ENCODE measurements at places on chromosomes 7 and 10. TPM values are rescaled to one million over a fixed set of nuclear protein-coding genes. Genes with fewer than 3 reads are reported as not detected.
A peak's percentile ranks its signal among the peaks of the same experiment; 100 is the strongest.

DNA sequence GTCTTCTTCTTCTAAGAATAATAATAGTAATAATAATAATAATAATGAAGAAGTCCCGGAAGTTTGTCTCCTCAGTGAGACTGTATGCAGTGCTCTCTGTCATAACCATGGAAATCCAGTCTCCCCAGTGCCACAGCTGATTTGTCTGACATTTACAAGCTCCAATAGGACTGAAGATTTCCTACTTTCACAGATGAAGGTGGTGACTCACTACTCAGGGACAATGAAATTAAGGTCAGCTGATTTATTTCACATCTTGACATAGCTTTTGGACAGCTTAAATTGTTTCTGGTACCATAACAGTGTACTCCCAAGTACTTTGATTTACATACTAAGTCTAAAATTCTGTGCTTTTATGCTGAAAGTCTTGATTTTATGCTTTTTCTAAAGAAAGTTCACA is 6.9 kb downstream of the CELF2 start:
- no peaks in the 10 kb centered on the region for H3K27me3 ChIP-seq
- H3K36me3 ChIP-seq = no peaks in the 10 kb centered on the region
- H3K4me1 ChIP-seq = no peaks in the 10 kb centered on the region
- no peak for DNase-seq
- no peak overlapping the region for H3K27ac ChIP-seq

DNA sequence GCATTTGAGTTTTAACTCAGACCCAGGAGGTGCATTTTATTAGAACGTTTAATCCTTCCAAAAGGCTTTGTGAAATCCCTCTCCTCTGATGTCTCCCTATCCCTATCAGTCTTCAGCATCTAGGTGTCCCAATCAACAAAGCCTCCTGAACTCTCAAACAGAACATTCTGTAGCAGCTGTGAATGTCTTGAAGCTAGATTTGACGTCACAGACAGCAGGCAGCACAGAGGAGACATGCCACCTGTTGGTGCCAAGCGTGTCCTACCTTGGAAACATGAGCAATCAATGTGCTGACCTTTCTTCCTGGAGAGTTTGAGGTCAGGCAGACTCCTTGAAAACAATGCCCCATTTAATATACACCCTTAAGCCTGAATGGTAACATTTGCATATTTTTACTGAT is 125.5 kb downstream of the RNLS start:
- H3K36me3 ChIP-seq = no peaks in the 10 kb centered on the region
- no peaks in the 10 kb centered on the region for H3K4me1 ChIP-seq
- H3K4me3 ChIP-seq = no peak overlapping the region
- no peaks in the 10 kb centered on the region for H3K27me3 ChIP-seq

DNA sequence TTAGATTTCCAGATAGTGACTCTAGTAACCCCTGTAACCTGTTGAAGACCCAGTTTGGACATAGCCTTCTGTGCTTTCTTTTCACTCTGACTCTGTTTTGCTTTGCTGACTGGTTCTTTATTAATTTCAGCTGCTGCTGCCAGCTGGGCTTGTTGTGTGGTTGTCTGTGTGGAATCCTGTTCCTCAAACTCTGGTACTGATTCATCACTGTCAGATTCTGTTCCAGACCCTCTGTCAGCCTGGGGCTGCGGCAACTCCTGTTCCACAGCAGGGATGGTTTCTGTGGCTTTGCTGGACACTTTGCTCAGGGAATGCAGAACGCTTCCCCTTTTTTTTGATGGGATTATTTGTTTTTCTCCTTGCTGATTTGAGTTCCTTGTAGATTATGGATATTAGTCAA is 104.9 kb downstream of the SEC23IP start:
- no peaks in the 10 kb centered on the region for H3K4me1 ChIP-seq
- no peak overlapping the region for H3K4me3 ChIP-seq
- H3K27me3 ChIP-seq = peaks cover 7% of the 10 kb centered on the region
- no peaks in the 10 kb centered on the region for H3K36me3 ChIP-seq

DNA sequence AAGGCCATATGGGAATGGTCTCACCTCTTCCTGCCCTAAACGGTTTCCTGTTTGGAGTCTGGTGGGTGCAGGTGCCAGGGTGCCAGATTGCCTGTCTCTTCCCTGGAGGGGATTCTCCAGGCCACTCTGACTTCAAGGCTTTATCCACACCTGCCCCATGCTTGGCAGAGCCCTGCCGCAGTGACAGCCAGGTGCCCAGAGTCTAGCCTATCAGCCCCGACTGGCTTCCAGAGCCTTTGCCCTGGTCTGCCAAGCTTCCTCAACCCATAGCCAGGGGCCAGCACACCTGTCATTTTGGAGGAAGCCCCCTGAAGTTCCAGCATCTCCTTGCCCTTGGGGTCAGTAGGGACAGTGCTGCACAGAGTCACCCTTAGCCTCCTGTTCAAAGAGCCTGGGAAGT is 21.6 kb downstream of the TBATA start:
- DNase-seq = no peak
- H3K4me3 ChIP-seq = no peak overlapping the region
- H3K27ac ChIP-seq = no peak overlapping the region

PSD gene
- polyA plus RNA-seq = 0.10 TPM

GTF2IRD1 gene
- polyA plus RNA-seq = 17.4 TPM

DNA sequence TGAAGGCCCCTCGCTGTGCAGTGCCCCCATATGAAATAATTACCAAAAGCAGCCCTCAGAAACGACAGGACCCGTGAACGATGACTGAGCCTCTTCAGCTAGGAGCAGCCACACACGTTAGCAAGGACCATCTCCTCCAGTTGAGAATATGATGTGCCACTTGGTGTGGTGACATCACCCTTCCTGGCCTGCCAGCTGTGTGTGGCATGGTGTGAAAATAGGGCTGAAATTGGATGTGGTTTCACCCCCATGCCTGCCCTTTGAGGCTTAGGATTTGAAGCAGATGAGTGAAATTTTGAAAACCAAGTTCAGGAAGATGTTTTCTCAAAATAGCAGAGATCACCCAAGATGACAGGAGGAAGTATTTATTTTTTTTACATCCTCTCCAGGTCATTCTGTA is 49.1 kb upstream of the BTBD16 start:
- H3K36me3 ChIP-seq = peaks cover 13% of the 10 kb centered on the region
- H3K4me3 ChIP-seq = no peak overlapping the region
- no peaks in the 10 kb centered on the region for H3K27me3 ChIP-seq
- H3K27ac ChIP-seq = no peak overlapping the region
- DNase-seq = no peak
- H3K4me1 ChIP-seq = no peaks in the 10 kb centered on the region

DNA sequence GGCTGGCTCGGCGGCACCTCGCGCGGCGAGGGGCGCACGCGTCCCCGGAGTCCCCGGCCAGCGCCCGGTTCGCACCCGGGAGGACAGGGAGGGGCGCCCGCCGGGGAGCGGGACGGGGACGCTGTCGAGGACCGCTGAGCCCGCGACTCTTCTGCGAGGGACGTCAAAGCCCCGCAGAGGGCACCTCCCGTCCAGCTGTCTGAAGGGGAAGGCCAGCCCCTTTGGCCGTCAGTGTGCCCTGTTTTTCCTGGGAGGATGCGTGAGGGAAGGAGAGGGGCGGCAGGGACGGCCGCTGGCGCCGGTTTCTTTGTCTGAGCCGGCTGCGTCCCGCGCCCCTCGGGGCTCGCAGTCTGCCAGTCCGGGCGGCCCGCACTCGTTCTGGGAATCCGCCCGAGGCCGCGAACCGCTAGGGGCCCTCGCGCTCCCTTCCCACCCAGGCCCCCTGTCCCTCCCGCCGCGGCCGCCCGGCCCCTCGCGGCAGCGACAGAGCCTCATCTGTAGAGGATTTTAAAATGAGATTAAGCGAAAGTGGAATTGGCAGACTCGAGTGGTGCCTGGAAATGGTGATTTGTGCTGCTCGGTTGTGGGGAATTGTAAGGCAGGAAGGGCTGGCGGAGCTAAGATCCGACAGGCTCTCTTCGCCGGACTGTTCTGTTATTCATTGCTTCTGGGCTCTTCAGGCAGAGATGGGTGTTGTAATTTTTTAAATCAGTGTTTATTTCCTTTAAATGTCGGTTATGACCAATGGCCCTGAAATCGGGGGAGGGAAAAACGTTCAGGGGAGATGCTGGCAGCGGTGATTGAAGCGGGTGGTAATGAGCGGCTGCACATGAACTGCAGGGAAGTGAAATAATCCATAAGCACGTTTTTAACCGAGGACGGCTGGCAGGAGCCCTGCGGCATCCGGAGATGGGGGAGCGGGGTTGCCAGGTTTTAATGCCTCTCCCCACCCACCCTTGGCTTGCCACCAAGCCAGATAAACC is 618 bp upstream of the RELN start:
- H3K36me3 ChIP-seq = no peaks in the 10 kb centered on the region
- H3K27me3 ChIP-seq = peaks cover 49% of the 10 kb centered on the region
- H3K27ac ChIP-seq = no peak overlapping the region
- no peak for DNase-seq

DNA sequence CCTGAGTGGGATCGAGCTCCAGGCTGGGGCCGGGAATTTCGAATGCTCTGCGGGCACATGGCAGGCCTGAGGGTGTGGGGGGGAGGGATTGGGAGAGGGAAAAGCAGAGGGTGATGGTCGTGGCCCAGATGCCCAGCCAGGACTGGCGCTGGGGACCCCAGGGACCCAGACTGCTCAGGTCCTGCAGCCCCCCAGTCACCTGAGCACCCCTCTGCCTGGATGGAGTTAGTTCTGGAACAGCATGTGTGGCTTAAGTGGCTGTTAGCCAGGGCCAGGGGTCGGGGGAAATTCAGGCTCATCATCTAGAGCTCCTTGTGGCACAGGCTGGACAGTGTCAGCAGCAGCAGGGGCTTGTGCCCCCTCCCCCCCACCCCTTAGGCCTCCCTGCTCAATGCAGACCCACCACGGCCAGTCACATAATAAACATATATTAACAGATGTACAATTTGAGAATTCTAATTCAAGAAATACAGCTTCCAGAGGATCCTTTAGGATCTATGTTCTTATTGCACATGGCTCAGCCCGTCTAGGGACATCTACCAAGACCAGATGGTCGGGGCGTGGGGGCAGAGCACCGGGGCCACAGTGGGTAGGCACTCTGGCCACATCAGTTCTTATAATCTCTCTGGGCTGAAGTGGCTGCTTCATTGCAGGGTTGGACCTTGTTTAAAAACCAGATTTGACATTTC is 22.2 kb downstream of the DNAJB12 start:
- H3K27me3 ChIP-seq = no peaks in the 10 kb centered on the region
- peaks cover 51% of the 10 kb centered on the region for H3K4me1 ChIP-seq
- H3K36me3 ChIP-seq = peaks cover 20% of the 10 kb centered on the region
- peak overlapping the region; percentile 83 for H3K27ac ChIP-seq

GRID1 gene
- polyA plus RNA-seq = 0.03 TPM

GPR146 gene
- polyA plus RNA-seq = 0.13 TPM

GRCh38 chr7:85529831-85530230 is 343.0 kb upstream of the SEMA3D start:
- H3K4me1 ChIP-seq = no peaks in the 10 kb centered on the region
- H3K27me3 ChIP-seq = no peaks in the 10 kb centered on the region
- no peaks in the 10 kb centered on the region for H3K36me3 ChIP-seq
- no peak for DNase-seq
- no peak overlapping the region for H3K4me3 ChIP-seq

DNA sequence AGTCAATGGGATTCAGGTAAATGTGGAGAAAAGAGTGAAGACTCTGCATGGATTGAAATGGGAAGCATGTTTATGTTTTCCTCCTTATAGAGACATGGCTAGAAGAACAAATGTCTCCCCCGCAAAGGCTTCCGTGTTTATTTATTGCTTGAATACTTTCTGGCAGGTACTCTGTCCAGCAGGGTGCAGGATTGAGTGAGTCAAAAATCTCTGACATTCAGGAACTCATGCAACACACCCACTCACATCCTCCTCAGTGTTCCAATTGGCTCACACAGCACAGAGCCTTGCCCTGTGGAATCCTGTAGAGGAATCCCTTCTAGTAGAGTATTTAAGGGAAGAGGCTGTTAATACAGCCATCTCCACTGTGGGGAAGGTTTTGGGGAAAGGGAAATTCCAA is 290.3 kb upstream of the VWC2 start:
- no peaks in the 10 kb centered on the region for H3K27me3 ChIP-seq
- no peaks in the 10 kb centered on the region for H3K36me3 ChIP-seq
- H3K27ac ChIP-seq = no peak overlapping the region
- no peak overlapping the region for H3K4me3 ChIP-seq
- DNase-seq = no peak
- H3K4me1 ChIP-seq = no peaks in the 10 kb centered on the region

SHH gene
- polyA plus RNA-seq = not detected

DNA sequence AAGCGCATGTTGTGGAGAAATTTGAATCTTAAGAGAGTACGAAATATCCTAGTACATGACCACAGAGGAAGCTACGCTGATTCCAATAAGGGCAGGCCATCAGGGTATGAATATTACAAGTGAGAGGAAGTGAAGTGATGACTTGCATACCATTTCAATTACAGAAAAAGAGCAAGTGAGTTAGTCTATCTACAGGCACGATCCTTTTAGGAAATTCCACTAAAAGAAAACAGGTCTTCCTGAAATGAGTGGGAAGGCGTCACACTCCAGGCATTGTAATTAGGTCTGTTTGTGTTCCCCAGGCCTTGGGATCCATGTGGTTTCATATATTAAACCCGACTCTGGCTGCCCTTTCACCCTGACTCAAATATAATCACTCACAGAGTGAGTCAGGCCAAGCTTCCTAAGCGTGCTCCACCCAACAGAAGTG is 152.5 kb downstream of the SEMA3A start:
- no peaks in the 10 kb centered on the region for H3K27me3 ChIP-seq
- peak overlapping the region; percentile 8 for H3K27ac ChIP-seq
- H3K36me3 ChIP-seq = no peaks in the 10 kb centered on the region
- H3K4me1 ChIP-seq = peaks cover 9% of the 10 kb centered on the region
- H3K4me3 ChIP-seq = no peak overlapping the region
- DNase-seq = no peak

DNA sequence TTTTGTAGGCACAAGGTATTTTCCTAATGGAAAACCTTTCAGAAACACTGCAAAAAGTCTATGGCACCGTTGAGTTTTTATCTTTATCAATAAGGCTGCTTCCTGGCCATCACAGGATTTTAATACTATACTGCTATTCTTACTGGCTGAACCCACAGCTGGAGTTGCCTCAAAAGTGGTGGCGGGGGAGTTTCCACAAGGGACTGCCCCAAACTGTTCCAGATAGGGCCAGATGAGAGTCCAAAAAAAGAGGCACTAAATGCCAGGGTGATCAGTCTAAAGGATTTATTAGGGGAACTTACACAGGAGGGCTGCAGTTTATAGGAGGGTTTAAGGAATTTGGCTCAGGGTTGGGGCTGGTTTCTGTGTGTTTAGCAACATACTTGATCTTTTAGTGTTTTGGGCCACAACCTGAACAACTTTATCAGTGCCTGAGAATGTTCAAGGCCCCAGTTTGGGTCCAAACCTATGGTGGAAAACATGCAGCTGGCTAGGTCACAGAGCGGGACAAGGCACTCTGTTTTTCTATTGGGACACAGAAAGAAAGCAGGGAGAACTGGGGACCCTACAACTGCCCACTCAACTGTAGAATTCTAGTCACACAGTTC is 41.4 kb downstream of the STAM start:
- DNase-seq = no peak
- no peaks in the 10 kb centered on the region for H3K27me3 ChIP-seq
- H3K4me3 ChIP-seq = no peak overlapping the region
- H3K27ac ChIP-seq = no peak overlapping the region

DNA sequence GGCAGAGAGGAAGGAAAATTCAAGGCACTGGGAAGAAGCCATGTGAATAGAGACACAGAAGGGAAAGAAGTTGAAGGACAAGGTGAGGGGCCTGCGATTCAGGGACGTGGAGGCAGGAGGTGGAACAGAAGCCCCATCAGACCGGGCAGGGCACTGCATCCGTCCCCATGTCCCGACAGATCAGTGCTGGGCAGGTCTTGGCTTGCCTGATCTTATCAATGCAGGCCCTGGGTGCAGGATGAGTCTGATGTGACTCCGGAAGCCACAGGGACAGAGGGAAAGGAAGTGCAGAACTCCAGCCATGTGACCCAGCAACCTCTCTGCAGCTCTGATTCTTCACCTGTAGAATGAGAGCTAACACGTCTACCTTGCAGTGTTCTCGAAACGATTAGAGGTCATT is 136.2 kb upstream of the CTBP2 start:
- H3K4me1 ChIP-seq = peaks cover 8% of the 10 kb centered on the region
- no peak overlapping the region for H3K4me3 ChIP-seq
- H3K27ac ChIP-seq = no peak overlapping the region
- no peaks in the 10 kb centered on the region for H3K27me3 ChIP-seq
- no peaks in the 10 kb centered on the region for H3K36me3 ChIP-seq

Data from keratinocyte (primary cell).